ENCODE measurements at places on chromosomes 7 and 10.

DNA sequence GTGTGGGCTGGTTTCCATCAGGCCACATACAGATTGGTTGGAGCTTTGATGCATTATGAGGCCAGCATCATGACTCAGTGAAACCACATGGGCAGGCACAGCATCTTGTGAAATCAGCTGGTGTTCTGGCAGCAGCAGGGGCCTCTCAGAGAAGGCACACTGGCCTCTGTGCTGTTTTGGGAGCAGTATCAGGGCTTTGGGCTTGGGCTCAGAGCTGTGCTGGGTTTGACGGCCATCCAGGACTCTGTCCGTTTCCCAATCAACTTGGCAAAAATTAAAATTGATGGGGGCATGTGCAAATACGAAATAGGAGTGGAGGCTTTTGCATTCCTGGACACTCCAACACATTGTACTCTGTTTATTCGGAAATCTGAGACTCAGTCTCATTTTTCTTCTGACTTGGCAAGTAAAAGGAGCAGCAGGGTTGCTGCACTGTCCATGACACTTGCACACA, 190.9 kb downstream of the BMPER start:
- DNase-seq, result no peak

GRCh38 chr7:158366346-158366745, 221.3 kb downstream of the PTPRN2 start:
- DNase-seq, result no peak

- no peak for DNase-seq
Observed at GRCh38 chr7:116212869-116213268, 2.5 kb downstream of the TES start.

GRCh38 chr10:70057306-70057705, 4.7 kb downstream of the MACROH2A2 start:
- no peak for DNase-seq

DNA sequence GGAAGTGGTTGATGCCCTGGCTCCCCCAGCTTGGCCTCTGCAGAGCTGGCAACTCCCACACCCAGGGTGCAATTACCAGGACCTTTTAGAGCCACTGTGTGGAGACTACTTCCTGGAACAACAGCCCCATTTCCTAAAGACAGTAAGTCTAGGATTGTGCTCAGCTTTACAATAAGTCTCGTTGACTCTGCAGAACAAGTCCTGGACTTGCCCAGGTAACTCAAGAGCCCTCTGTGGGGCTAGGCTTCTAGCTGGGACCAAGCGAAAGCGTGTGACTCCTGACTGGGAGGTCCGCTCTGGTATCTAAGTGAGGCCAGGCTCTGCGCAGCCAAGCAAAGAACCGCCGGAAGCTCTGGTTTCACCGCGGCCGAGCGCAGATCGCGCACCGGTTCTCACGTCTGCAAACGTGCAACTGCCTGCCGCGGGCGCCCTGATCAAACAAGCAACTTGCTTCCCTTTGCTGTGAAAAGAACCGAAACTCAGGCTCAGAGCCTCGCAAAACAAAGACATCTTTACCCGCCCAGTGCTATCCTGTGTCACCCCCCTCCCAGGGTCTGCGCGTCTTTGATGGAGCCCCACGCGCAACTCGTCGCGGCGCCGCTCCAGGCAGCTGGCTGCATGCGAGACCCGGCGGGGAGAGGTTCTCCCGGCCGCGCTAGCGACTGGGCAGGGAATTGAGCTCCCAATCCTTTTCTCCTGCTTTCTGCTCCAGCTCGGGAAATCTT, 4.4 kb upstream of the PDLIM1 start:
- DNase-seq, result no peak

DNA sequence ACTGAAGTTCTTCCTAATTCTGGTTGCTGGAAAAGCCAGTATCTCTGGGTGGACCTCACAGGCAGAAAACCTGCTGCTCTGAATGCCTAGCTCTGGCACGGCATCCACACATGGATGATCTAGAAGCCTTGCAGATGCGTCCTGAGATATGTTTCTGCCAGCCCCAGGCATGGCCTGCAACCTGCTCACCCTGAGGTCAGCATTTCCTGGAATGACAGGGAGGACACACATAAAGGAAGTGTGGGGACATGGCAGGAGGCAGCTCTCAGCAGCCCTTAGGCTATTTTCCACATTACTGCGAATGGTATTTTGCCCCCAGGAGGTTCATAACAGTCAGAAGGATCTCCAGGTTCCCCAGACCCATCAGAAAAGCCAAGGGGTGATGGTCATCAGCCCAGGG, 23.2 kb downstream of the PLXNA4 start:
- no peak for DNase-seq

DNA sequence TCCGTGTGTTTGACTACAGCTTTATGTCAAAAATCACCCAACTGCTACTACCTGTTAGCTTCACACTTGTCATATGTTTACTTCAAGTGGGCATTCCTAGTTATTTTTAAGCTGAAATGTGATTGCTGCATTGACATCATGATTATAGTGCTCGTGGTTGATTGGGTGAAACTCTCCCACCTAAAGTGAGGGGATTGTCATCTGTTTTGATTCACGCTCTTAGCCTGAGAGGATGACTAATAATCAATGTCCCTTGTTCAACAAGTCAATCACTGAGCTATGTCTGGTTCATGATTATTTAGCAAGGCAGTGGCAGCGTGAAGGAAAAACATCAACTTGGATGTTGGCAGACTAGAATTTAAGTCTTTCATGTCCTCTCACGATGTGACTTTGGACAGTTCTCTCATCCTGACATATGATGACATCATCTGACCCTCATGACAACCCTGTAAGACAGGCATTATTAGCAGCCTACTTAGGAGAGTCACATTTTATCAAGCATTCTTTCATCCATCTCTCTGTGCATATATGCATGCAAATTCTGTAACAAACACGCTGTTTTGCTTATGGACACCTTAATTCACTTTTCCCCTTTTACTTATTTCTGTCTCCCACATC, 352.6 kb upstream of the ZMIZ1 start:
- no peak for DNase-seq

All from hematopoietic multipotent progenitor cell treated with erythropoietin and hydrocortisone succinate and interleukin-3 and kit ligand, for 15 days (in vitro differentiated cells).